GM04504 (cell line): ENCODE measurements at places on chromosomes 13 and 19.

DNA sequence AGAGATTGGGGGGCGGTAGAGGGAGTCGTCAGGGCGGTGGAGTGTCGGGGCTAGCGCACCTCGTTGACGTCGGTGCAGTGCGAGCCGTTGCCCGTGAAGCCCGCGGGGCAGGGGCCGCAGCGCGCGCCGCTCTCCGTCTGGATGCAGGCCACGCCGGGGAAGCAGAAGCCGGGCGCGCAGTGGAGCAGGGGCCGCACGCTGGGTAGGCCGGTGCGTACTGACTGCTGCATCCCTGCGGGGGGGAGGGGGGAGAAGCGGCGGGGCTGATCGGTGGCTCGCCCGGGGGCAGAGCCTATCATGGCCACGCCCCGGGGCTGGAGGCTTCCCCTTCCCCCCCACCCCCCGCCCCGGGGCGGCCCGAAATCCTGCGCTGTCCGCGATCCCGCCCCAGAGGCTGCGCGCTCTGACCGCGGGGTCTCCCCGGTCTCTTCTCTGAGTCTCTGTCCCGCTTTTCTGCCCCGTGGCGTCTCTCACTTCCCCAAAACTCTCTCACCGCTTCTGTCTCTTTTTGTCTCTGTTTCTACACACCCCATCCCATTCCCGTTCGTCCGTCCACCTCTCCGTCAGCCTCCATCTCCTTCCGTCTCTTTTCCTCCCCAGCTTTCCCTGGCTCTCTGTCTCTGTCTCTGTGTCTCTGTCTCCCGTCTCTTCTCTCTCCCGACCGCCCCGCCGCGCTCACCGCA is 1.1 kb downstream of the COMP start:
- DNase-seq, result no peak

GRCh38 chr13:43003010-43003409 is 11.0 kb upstream of the EPSTI1 start:
- no peak for DNase-seq

DNA sequence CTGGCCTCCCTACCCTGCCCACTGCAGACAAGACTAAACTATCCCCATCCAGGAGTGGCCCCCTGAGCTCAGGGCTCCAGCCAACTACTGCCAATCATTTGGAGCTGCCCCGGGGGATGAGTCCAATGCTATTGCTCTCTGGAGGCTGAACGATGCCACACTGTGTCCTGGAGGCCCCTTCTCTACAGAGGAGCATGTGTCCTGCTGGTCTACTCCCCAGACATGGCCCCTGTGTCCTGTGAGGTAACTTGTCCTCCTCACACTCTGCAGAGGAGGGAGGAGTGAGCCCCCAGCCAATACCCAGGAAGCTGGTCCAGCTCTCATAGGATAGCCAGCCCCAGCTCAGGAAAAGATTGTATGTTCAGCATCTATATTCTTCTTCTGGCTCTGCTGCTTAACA is 159.1 kb upstream of the GPR12 start:
- no peak for DNase-seq

GRCh38 chr19:29370276-29370675 is 155.5 kb upstream of the VSTM2B start:
- DNase-seq, result no peak

- DNase-seq, result no peak
These were observed 380 bp upstream of the ZNF30 start for GRCh38 chr19:34926361-34926684.

- DNase-seq, result no peak
These were observed 2411.1 kb downstream of the PCDH9 start for GRCh38 chr13:64819081-64819480.

- no peak for DNase-seq
These were observed 210.9 kb downstream of the GPC5 start for GRCh38 chr13:91609353-91609752.

DNA sequence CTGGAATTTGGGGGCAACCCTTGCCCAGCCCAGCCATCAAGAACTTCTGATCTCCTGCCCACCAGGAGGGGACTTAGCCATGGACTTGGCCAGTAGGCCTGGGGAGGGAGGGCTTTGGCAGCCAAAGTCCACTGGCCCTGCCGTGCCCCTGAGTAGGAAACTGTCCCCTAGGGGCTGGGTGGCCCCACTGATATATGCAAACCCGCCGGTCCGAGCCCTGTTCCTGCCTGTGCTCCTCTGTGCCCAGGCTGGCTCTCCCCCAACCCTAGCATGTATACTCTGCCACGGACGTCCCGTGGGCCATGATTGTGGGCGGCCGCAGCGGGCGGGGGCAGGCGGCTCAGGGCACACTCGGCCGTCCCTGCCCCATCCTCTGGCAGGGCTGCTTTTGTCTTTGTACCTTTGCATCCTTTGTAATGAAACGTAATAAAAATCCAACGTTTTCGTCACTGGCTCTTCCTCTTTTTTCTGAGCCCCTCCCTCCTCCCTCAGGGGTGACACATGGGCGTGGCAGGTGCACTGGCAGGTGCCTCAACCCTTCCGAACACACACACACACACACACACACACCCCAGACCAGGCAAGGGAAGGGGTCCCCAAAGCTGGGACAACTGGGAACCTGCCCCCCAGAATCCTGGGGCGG is 9.1 kb downstream of the COMP start:
- DNase-seq, result no peak

DNA sequence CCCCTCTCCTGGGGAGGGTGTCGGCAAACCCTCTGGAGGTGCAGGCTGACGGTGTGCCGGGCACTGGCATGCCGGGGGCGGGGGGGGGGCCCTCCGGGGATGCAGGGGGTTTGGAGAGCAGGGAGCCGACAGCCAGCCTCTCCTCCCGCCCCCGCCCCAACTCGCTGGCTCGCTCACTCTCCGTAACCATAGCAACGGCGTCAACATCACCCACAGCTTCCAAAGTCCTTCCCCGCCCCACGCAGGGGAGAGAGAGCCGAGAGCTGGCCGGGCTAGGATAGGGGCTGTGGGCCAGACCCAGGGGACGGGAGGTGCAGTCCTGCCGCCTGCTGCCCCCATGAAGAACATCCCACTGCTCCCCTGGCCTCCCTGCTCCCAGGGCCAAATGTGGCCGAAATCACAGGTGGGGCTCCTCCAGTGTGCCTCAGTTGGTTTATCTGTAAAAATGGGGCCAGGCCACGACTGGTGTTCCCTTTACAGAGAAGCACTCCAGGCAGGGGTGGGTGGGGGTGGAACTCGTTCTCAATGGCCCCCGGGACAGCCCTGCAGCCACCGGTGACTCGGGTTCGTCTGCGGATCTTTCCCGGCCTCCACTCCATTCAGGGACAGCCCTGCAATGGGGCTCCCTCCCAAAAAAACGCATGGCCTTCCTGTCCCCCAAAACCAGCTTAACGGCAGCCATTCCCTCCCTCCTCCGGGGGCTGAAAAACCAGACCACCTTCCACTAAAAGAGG is 3.2 kb downstream of the KLF16 start:
- peak; percentile 44 for DNase-seq

DNA sequence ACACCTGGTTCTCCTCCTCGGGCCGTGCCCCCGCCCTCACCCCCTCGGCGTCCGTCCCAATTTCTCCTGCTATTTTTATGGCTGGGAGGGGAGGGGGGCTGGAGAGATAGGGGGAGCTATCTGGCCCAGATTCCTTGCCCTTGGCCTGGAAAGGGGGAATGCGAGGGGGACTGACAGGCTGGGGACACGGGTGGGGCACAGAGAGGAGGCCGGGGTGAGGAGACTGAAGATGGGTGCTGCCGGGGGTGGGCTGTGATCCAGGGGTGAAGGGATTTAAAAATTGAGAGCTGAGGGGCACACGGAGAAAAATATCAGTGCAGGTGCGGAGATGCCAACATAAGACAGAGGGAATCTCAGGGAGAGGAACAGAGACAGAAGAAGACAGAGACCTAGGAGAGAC is 2.3 kb downstream of the PRKCG start:
- DNase-seq, result no peak

DNA sequence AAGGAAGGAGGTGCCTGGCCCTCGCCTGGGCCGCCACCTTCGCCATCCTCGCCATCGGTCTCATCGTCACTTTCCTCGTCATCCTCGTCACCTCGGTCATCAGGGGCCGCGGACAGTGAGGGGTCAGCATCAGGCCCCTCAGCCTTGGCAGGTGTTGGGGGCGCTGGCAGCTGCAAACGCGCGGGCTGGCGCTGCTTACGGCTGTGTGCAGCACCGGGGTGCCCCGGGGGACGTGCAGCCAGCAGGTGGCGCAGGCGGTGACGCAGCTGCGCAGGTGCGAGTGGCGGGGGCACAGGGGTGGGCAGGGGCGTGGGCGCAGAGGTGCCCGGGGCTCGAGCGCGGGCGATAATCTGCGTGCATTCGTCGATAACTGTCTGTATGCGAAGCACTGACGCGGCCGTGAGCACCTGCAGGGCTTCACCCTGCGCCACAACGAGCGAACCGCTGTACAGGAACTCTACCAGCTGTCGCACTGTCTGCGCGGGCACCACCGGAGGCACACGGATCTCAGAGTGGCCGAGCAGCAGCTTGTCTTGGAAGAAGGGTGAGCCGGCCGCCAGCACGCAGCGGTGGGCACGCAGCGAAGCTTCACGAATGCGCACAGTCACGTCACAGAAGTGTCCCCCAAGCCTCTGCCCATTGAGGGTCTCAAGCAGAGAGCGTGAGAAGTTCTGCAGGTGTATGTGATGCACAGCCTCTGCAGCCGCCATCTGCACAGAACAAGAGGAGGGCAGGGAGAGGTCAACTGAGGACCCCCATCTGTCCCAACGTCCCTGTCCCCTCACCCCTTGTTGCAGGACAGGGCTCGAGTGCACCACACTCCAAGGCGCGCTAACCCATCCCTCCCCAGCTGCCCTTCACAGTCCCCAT is 2.4 kb downstream of the ZBTB45 start:
- no peak for DNase-seq

DNA sequence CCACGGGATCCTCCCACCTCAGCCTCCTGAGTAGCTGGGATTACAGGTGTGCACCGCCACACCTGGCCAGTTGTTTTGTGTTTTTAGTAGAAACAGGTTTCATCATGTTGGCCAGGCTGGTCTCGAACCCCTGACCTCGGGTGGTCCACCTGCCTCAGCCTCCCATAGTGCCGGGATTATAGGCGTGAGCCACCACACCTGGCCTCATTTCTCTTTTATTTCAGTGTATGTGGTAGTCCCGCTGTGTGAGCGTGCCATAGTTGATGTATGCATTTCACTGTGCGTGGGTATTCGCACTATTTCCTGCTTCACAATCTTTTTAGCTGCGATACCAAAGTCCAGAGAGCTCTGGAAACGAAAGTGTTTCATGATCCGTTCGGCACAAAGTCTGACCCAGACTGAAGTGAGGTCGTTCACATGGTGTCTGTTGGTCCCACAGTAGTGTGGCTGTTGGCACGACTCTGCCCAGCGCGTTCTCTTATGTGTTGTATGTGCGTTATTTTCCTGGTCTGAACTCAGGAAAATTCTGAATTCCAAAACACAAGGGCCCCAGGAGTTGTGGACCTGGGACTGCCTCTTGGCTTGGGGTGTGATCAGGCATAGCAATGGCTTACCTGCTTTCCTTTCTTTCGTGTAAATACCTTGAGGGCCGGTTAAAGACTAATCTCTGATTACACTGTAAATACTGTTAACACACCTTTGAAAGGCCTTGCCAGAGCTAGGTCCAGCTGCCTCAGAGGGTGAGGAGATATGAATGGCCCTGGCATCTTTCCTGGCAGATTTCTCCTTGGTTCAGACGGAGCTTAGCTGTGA is 8.6 kb downstream of the EPN1 start:
- no peak for DNase-seq

DNA sequence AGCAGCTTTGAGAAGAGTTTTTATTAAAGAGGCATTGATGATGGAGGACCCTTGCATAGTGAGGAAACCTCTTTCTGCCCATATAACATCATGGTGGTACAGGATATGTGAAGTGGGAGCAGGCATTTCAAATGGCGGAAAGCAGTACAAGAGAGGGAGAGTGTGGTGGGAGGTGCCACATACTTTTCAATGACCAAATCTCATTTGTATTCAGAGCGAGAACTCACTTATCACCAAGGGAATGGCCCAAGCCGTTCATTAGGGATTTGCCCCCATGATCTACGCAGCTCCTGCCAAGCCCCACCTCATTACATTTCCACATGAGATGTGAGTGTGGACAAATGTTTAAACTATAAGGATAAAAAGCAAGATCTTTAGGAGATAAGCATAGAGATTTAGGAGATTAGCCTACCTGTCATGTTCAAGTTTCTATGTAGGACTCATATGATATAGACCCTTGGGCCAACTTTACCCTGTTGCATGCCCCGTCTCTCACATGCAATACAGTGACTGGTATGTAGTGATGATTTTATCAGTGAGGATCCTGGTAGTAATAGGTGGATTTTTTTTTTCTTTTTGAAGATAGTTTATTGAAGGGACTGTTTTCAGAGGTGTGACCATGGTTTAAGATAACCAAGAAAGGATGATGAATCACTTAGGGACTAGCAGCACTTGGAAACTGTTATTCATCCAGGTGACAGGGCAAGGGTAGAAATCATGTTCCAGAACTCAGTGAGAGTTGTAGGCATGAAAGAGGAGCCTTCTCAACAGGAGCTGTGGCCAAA is 38.3 kb downstream of the DNAJC15 start:
- no peak for DNase-seq

GRCh38 chr19:16168465-16169081 is 4.8 kb downstream of the CIB3 start:
- no peak for DNase-seq

DNA sequence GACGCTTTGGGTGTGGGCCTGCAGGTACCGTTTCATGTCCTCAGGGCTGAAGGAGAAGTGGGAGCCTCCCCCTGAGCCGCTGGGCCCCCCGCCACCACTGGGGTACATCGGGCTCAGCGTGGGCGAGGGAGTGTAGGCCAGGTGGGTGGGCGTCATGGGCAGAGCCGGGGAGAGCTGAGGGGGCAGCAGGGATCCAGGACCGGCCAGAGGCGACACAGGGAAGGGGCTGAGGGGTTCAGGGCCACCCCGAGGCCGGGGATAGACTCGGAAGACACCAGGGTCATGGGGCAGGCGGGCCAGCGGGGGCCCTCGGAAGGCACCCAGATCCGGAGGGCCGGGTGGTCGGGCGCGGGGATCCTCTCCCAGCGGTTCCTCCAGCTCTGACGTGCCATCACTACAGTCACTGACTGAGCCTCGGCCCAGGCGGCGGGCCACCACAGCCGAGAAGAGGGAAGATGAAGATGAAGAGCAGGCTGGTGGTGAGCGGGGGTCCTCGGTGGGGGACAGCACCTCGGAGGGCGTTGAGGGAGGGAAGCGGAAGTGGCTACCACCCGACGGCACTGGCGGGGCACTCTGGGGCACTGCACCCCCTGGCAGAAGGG is 5.7 kb downstream of the ERF start:
- DNase-seq, result no peak

GRCh38 chr13:113245849-113246796 is 36.7 kb downstream of the CUL4A start:
- no peak for DNase-seq

- no peak for DNase-seq
These were observed 25.9 kb upstream of the ABCC4 start for GRCh38 chr13:95327190-95327589.

DNA sequence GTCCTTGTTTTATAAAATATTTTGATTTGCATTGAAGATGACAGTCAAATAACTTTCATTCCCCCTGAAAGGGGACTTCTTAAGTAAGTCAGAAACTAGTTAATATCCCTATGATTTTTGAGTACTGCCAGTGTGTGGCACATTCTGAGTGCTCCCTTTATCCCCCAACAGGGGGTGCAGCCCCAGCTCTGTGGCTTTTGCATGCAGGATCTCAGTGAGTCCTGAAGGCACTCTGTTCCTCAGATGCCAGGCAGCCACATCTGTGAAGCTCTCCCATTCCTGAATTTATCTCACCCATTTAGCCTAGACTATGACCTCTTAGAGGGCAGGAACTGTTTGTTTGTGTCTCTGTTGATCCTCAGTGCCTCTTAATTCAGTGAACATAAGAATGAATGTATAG is 123.1 kb downstream of the CDK8 start:
- DNase-seq, result peak; percentile 3

- DNase-seq, result no peak
These were observed 482.7 kb downstream of the SLITRK6 start for GRCh38 chr13:85316506-85317025.
